ENCODE measurements at places on chromosomes 11 and 22.

DNA sequence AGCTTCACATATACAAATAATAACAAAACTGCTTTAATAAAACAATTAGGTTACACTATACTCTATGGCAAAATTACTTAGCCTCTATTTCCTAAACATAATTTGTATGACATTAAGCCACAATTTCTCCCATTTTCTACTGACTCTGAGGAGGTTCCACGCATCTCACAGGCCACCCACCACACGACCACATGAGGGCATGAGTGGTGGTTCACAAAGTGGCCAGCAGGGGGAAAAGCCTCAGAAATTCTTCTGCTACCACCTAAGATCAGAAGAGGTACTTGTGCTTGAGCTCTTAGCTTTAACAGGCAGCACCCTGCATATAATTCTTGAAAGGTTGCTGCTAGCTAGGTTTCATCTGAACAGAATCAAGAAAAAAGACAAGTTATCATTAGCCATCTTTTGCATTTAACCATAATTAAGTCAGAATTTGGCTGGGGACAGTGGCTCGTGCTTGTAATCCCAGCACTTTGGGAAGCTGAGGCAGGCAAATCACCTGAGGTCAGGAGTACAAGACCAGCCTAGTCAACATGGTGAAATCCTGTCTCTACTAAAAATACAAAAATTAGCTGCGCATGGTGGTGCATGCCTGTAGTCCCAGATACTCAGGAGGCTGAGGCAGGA lies 7.7 kb downstream of the LPXN start:
- DNase-seq: no peak

- DNase-seq: no peak
Measured at GRCh38 chr11:117218133-117218915, 13.5 kb downstream of the PCSK7 start.

DNA sequence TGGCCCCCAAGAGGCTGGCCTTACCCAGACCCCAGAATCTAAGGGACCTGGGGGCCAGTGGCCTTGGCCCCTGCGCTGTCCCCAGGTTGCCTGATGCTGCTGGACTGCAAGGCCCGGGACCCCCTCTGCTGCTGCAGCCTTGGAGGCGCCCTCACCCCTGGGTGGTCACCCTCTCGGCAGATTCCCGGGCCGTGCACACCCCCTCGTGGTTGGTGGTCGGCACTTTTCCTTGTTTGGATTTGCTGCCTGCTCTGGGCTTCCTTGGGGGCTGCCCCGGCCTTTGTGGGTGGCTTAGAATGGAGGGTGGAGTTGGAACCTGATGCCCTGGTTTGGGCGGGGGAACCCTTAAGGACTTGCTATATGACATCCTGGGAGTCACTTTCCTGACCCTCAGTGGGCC lies 5.3 kb downstream of the RIN1 start:
- DNase-seq: no peak

DNA sequence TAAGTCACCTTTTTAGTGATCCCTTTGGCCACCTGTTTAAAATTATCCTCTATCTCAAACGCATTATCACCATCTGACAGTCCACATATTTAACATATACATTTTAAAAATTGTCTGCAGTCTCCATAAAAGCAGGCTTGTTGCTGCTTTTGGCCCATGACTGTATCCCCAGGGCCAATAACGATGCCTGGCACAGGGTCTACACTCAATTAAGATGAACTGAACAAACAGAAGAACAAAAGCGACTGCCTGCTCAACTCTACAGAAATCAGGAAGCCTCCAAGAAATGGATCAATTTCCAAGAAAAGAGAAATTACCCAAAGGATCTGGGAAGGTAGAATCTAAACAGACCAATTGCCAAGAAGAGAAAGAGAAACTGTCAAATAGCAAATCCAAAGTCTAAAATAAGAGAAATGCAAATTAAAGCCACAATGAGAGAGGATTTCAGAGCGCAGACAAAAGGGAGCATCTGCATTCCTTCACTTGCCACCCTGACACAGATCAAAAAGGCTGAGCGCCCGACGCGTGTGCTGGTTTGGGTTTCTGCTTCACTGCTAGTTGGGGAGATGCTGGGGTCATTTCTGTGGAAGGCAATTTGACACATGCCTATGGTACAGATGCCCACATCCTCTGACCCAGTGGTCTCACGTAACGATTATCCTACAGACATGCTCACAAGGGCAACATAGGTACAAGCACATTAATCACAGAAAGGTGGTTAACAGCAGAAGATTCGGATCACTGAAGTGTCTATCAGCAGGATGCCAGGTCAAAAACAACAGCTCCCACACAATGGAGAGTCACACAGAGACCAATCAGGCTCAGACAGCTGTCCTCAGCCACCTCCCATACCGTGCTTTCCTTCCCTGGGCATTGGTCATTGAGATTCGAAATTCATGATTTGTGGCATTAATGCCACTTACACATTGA lies 55.9 kb downstream of the SHISAL1 start:
- DNase-seq: no peak

DNA sequence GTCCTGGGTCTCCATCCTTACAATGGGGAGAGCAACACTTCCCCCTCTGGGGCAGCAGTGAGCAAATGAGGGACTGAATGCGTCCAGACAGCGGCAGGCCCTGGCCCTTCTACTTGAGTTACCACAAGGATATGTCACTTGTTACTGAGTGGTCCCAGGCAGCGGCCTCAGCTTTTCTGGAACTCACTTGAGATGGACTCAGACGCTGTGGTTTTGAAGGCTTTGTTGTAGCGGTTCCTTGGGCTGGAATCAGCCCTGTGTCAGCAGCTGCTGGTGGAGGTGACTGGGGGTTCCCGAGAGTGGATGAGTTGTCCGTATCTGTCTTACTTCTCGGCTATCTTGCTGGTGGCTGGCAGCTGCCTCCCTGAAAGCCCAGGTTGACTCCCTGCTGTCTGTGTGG lies 77.0 kb downstream of the MICAL2 start:
- no peak for DNase-seq

DNA sequence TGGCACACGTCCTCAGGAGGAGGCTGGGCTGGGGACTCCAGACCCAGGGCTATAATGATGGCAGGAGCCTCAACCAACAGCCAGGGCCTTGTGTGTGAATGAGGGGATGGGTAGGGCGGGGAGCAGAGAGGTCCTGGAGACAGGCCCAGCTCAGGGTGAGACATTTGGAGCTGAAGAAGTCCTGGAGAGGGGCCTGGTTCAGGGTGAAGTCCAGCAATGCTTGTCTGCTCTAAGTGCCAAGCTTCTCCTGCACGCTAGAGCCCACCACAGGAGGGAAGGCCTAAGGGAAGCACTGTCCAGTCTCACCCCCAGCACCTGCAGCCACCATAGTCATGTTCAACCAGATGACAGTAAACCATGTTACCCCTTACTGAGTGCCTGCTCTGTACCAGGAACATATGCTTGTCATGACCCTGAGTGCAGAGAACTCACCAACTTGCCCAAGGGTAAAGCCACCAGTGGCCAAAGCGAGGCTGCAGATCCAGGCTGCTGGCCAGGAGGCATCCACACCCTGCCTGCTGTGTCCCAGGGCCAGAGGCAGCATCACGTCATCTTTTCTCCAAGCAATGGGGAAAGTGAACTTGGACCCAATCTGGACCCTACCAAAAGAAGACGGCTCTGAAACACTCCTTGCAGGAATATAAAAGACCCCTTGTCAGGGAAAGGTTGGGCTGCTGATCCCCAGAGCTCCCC lies 24.0 kb downstream of the LMO1 start:
- no peak for DNase-seq

GRCh38 chr11:93407777-93408401 lies 77.3 kb downstream of the DEUP1 start:
- no peak for DNase-seq

DNA sequence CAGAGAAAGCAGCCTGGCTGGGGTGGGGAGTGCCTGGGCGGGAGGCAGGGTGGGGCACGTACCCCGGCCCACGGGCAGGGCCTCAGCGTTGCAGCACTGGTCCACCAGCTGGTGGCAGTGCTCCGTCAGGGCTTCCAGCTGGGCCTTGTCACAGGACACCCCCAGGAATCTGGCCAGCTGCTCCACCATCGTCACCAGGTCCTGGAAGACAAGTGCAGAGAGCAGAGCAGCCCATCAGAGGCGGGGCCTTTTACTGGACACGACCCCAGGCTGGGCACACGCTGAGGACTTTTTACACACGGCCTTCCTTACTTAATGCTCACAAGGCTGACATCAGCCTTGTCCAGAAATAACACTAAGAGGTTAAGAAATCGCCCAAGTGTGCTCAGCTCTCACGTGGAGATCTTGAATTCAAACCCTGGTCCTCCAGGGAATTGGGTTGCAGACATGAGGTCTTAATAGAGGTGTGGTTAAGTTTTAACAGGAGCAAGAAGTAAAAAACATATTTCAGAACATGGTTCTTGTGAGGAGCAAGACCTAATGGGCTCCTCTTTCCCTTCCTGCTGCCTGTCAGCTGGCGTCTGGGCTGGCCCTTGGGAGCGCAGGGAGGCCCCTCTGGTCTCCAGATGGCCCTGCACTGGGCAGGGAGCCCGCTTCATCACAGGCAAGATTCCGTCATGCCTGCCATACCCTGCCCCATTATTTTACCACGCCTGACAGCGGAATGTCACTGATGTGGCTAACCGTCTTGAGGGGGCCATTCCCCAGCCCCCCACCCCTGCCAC lies 17.1 kb upstream of the EFCAB6 start:
- no peak for DNase-seq

DNA sequence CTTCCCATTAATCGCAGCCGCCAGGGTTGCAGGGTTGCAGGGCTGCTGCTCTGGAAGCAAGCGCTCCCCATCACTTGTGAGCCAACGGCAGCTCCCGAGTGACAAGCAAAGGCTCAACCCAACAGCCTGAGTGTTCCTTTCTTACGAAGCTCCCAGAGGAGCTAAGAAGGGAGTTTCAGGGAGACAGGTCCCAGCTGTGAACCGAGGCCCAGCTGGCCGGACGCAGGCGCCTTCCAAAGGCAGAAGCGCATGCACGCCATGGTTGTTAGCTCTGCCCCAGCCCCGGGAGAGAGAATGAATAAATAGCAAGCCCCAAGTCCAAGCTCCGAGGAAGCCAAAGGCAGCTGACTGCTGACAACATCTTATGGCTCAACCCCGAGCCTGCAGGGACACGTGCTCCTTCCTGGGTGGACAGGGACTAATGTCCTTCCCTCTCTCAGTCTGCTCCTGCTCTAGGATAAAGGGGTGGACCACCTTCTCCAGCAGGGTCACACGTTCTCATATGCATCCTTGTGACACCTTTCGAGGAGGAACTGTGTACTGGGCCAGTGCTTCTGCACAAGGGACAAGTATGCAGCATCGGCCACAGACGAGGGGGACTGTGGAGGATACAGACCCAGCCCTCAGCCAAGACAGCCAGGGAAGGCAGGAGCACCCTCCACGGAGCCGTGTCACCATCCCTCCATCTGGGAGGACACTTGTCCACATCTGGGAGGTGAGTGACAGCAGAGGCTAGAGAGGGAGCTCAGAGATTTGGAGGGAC lies 29.9 kb downstream of the SHANK2 start:
- DNase-seq: no peak

- DNase-seq: no peak
Measured at GRCh38 chr11:31921081-31921480, 110.0 kb upstream of the PAX6 start.

DNA sequence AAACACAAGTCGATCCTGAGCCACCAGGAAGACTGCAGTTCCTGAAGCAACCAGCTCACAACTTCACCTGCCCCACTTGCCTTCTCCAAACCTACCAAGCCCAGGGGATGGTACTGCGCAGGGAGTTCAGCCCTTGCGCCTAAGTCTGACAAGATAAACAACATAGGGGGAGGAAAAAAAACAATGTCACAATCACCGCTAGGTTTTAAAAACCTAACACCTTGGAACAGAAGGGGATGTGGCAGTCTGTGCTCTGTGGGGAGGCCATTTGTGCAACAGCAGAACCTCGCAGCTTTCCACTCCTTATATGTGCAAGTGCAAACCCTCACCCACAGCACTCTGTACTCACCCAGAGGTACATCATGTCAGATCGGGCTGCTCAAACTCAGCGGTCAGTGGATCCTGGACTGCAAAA lies 134.2 kb downstream of the RBFOX2 start:
- no peak for DNase-seq

GRCh38 chr22:26563022-26563421 lies 26.9 kb downstream of the TPST2 start:
- DNase-seq: no peak

DNA sequence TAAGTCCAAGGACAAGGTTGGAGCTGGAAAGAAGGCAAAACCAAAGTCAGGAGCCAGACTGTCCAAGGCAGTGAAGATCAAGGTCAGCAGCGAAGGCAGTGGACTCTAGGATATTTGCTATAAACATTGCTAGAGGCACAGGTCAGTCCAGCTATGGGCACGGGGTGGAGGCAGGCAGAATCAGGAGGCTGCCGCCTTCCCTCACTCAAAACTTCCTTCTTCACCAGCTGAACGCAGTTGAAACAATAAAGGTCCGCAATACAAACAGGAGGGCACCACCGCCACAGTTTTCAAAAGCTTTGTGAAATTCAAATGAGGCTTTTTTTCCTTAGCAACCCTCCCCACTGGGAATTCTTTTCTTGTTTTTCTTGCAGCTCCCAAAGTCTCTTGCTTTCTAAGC lies 372.4 kb downstream of the NXPE2 start:
- no peak for DNase-seq

- no peak for DNase-seq
Measured at GRCh38 chr11:126997641-126998040, 2.9 kb downstream of the KIRREL3 start.

DNA sequence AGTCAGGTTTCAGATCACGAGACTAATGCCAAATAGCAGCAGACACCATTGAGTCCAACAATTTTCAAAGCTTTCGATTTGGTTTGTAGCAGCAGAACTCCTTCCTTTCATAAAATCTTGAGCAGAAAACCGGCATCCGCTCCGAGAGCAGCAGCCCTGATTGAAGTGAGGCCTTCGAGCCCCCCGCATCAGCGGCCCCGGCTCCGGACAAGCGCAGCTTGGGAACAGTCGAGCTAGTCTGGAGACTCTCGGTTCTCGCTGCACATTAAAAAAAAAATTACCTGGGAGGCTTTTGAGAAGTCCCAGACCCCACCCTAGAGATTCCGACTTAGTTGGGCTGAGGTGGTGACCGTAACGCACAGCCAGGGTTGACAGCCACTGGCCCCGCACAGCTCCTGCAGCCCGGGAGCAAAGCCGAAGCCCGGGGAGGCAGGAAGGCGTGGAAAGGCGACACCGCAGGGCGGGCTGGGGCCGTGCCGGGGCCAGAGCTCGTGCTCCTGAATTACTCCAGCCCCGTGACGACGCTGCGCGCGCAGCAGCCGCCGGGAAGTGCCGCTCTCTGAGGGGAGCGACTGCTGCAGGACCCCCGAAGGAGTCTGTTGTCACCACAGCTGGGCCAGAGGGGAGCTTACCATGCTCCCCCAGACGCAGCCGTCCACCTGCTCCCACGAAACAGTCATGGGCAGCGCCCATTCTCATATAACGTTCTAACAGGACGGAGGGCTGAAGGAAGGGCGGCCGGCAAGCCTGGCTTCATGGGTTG lies 57.8 kb downstream of the SPATA19 start:
- no peak for DNase-seq
